ENCODE measurements at places on chromosomes 5 and 9.
A peak's percentile ranks its signal among the peaks of the same experiment; 100 is the strongest.

- no peak for DNase-seq
Observed at GRCh38 chr9:133664173-133665050, 28.2 kb downstream of the DBH start.

- no peak for DNase-seq
Observed at GRCh38 chr5:31415960-31416359, 115.9 kb downstream of the DROSHA start.

DNA sequence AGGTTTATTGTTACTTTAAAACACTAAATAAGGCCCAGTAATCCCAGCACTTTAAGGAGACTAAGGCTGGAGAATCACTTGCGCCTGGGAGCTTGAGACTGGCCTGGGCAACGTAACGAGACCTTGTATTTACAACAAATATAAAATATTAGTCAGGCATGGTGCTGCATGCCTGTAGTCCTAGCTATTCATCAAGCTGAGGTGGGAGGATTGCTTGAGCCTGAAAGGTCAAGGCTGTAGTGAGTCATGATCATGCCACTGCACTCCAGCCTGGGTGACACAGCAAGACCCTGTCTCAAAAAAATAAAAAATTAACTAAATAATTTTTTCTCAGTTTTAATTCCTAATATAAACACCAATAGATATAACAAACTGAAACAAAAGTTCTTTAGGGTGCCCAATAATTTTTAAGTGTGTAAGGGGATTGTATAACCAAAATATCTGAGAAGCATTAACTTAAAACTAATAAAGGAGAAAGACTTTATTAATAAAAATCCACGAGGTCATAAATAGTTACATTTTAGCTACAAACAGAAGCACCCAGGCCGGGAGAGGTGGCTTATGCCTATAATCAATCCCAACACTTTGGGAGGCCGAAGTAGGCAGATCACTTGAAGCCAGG, 32.7 kb downstream of the FAM13B start:
- DNase-seq = no peak

DNA sequence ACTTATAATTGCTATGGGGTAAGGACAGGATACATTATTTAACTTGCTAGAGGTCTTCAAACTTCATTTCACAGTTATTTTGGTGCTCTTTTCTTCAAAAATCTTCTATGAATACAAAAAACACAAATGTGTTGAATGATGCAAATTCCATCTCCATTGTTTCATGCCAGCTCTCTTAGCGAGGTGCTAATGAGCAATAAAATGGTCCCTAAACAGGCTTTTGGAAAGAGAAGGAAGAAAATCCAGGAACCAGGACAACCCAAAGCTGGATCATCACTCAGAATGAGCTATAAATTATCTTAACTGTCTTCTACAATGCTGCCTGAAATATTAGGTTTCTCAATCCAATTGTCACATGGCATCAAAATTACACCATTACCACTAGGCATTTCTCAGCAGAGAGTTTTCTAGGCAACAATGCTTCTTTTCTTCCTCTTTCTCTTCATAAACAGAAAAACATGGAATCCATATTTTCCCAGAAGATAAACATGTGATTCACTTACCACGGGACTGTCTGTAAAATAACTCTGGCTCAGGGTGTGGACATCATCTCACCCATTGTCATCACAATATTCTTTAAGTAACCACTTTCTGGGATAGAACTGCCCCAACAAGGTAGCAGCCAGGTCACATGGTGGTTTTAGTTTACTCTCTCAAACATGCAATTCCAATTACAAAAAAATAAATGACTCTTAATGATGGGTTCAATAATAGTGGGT, 249.4 kb downstream of the NPR3 start:
- no peak for DNase-seq

DNA sequence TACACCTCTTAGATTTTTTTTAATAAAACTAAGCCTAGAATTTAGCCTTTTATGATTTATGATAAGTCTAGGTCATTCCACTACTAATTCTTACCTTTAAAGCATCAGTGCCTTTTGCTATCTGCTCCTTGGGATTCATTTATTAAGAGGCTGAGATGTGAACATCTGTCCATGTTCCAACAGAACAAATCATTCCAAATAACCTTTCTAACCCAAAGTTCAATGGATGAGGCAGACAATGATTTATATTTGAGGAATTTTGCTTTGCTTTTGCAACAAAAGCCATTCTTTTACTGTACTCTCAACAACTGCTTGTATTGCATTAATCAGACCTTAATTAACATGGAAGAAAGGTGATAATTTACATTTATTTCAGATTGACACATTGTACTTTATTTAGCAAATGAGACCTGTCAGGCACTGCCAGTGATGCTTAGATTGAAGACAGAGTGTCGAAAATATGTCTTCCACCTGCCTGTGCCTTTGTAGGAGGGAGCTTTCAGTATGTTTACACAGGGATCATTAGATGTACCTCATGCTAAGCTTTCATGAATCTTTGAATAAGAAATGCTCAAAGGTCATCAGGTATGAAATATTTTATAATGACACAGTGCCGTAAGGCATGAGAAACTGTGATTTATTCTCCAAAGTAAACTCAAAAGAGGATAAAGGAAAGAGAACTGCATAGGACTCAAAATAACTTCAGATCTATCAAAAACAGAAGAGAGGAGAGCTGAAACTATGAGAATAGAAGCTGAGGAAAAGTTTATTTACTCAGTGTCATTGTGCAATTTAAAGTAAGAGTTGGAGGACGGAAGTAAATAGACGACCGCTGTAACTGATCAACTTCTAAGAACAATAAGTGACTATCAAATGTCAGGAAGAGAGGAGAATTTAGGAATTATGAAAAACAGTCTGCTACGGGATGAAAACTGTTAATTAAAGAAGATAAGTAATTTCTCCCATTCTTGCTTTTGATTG, 36.7 kb upstream of the IZUMO3 start:
- no peak for DNase-seq

- DNase-seq = no peak
Observed at GRCh38 chr5:160500786-160501779, 79.4 kb downstream of the PTTG1 start.

DNA sequence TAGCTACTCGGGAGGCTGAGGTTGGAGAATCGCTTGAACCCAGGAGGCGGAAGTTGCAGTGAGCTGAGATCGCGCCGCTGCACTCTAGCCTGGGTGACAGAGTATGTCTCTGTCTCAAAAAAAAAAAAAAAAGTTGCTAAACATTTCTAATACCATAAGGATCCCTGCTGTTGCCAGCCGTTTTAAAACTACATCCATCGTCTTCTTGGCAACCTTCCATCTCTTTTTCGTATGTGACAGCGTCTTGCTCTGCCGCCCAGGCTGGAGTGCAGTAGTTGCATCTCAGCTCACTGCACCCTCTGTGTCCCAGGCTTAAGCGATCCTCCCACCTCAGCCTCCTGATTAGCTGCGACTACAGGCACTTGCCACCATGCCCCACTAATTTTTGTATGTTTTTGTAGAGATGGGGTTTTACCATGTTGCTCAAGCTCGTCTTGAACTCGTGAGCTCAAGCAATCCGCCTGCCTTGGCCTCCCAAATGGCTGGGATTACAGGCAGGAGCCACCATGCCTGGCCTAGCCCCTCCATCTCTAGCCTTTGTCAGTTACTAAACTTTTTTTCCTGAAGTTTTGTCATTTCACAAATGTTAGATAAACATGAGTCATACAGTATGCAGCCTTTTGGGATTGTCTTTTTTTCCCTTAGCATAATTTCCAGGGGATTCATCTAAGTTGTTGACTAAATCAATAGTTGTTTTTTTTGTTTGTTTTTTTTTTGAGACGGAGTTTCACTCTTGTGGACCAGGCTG, 13.5 kb downstream of the NSD1 start:
- DNase-seq = no peak

DNA sequence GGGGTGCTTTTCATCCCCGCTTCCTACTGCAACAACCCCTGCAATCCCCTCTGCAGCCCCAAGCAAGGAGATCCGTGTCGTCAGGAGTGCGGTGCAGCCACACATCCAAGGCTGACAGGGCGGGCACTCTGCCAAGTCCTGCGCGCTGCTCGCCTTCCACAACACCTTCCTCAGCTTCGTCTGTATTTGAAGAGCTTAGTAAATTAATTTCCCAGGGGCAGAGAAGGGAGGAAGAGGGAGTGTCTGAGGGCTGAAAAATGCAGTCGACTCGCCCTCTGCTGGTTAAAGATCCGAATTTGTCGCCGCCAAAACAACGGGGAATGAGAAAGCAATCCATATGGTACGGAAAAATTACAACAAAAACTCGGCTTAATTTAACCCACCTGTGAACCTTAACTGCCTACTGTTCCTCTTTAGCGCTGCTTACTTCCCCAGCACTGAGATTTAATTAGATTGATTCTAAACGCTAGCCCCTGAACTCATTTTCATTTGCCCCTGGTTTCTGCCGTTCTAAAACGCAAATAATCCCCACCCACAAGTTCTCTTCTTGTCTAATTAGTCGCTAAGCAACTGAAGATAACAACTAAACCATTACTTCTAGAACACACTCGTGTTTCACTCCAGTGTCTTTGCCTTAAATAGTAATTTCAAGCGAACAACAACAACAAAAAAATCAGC, 10.9 kb upstream of the PCDHB1 start:
- peak; percentile 28 for DNase-seq

DNA sequence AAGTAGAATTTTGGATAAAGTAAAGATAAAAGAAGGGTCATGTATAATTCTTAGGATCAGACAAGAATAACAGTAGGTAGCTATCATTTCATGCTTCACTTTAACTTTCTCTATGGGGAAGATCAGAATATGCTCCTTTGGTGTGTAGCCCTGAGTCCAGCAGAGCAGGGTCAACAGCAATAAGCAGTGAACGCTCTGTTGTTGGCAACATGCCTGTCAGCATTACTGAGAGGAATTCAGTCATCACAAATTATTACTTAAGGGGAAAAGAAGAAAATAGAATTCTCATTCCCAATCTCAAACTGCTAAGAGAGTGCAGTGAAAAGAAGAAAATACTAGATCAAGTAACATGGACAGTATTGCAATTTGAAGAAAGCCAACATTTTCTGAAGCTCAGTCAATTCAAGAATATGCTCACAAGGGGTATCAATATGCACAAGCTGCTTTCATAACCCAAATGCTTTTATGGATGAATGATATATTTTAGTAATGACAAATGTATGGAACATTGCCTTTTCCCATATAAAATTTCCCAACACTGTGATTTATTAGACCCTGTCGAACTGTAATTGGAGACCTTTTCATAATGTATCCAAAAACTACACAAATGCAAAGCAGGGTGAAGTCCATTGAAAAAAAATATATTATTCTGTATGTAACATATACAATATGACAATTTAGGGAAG, 1359.4 kb downstream of the EFNA5 start:
- no peak for DNase-seq

DNA sequence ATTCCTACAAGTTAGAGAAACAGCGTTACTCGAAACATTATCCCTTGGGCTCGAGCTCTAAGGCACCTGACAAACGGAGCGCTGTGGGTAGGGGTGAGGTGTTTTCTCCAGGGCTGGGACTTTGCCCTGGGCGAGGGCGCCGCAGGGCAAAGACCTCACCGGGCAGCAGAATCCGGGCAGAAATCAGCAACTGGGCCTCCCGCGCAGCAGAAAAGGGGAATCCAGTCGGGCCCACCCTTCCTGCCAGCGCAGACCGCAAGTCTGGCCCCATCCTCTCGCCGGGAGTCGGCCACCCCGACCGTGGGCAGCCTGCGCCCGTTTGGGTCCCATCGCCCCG, 430 bp upstream of the MSH3 start:
- no peak for DNase-seq

DNA sequence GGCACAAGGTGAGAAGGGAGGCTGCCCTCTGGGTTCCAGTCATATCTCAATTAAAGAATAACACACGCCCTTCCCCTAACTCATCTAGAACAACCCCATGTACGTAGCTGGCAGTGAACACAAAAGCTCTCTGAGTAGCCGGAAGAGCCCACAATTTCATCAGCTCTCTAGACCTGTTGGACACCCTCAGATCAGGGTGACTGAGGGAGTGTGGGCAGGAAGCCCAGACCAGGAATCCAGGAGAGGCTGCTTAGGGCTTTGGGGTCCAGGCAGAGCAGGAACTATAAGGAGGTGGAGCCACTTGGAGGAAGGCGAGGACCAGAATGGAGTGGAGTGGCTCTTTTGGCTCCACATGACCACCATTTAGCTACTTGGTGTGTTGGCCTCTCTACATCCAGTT, 237.4 kb downstream of the NR3C1 start:
- DNase-seq = no peak

DNA sequence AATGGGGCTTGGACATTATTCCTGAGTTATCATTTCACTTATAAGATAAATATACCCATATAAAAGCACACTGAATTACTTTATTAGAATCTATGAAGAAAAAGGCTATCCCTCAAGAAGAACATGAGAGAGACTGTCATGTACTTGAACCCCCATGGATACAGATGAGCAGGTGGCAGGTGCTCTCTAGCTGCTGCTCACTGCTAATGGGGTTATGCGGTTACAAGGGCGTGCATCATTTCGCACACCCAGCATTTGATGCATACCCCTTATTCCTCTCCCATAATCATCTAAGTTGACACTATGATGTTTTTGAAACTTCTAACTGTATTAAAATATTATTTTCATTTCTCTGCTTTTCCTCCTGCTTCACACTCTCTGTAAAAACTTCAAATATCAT, 16.4 kb downstream of the ITK start:
- DNase-seq = no peak

- DNase-seq = no peak
Observed at GRCh38 chr5:100424787-100425186, 110.4 kb upstream of the FAM174A start.

- DNase-seq = no peak
Observed at GRCh38 chr5:112885001-112885400, 23.9 kb downstream of the SRP19 start.

GRCh38 chr9:127826253-127826913, 23.7 kb downstream of the FPGS start:
- DNase-seq = no peak

GRCh38 chr9:77945798-77946197, 85.8 kb downstream of the GNAQ start:
- DNase-seq = no peak

DNA sequence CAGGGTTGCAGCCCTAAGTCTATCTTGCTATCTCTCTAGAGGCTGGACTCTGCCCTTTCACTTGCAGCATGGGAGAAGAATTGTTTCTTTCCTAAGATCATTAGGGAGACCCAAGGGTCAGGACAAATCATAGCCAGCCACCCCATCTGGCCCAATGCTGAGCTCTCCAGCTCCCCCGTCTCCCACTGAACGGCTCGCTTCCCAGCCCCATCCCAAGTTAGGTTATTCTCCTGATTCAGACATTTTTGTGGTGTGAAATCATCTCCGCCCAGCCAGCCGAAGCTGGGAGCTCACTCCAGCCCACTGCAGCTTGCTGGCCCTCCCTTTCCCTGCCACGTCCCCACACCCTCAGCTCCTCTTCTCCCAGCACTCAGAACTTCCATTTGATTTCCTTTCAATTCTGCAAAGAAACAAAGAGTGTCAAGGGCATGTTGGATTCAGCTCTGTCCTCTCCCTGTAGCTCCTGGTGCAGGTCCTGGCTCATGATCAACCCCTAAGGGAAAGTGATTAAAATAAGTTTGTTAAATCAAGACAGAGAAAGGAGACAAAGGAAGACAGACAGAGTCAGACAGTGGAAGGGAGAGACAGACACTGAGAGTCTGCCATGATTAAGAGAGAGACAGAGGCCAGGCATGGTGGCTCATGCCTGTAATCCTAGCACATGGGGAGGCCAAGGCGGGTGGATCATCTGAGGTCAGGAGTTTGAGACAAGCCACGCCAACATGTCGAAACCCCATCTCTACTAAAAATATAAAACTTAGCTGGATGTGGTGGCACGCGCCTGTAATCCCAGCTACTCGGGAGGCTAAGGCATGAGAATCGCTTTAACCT, 12.6 kb upstream of the SPARC start:
- DNase-seq = peak; percentile 82

GRCh38 chr5:58259685-58260152, 200.2 kb downstream of the PLK2 start:
- no peak for DNase-seq
